HFFc6 (cell line): ENCODE measurements at places on chromosomes 16 and 17.

DNA sequence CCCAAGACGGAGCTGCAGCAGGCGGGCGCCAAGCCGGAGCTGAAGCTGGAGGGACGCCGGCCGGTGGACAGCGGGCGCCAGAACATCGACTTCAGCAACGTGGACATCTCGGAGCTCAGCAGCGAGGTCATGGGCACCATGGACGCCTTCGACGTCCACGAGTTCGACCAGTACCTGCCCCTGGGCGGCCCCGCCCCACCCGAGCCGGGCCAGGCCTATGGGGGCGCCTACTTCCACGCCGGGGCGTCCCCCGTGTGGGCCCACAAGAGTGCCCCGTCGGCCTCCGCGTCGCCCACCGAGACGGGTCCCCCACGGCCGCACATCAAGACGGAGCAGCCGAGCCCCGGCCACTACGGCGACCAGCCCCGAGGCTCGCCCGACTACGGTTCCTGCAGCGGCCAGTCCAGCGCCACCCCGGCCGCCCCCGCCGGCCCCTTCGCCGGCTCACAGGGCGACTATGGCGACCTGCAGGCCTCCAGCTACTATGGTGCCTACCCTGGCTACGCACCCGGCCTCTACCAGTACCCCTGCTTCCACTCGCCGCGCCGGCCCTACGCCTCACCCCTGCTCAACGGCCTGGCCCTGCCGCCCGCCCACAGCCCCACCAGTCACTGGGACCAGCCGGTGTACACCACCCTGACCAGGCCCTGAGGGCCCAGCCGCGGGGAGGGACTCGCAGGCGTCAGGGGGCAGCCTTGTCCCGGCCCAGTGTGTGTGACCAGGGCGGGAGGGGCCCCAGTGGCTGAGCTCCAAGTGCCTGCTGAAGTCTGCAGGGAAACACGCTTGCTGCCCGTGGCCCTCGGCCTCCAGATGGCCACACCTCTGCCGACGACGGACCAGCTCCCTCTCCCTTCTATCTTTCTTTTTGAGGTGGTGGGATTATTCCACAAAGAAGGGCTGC, 3.4 kb downstream of the SOX8 start:
- H3K27ac ChIP-seq = no peak overlapping the region
- H3K27me3 ChIP-seq = peaks cover 14% of the 10 kb centered on the region
- DNase-seq = no peak
- no peaks in the 10 kb centered on the region for H3K4me1 ChIP-seq

GRCh38 chr17:5770441-5771270, 186.3 kb upstream of the NLRP1 start:
- no peak for DNase-seq
- no peak overlapping the region for H3K27ac ChIP-seq
- H3K4me3 ChIP-seq = no peak overlapping the region
- H3K36me3 ChIP-seq = no peaks in the 10 kb centered on the region

- peaks cover under 1% of the 10 kb centered on the region for H3K4me1 ChIP-seq
- peaks cover 5% of the 10 kb centered on the region for H3K27me3 ChIP-seq
- DNase-seq = no peak
- H3K4me3 ChIP-seq = no peak overlapping the region
Observed at GRCh38 chr17:81314398-81315081, 19.4 kb upstream of the SLC38A10 start.

GRCh38 chr17:16407911-16408588, 7.3 kb upstream of the TRPV2 start:
- H3K4me1 ChIP-seq = peaks cover 14% of the 10 kb centered on the region; the same call in 1 of the 2 replicates
- H3K27ac ChIP-seq = no peak overlapping the region
- H3K4me3 ChIP-seq = peak overlapping the region; percentile 52; the same call in 1 of the 2 replicates
- no peaks in the 10 kb centered on the region for H3K36me3 ChIP-seq
- DNase-seq = no peak
- peaks cover 2% of the 10 kb centered on the region; the same call in 1 of the 2 replicates for H3K27me3 ChIP-seq

GRCh38 chr16:82631701-82632685, 5.2 kb downstream of the CDH13 start:
- H3K4me1 ChIP-seq = peaks cover 68% of the 10 kb centered on the region
- no peak for DNase-seq
- H3K27ac ChIP-seq = no peak overlapping the region
- H3K36me3 ChIP-seq = peaks cover 6% of the 10 kb centered on the region; the same call in 1 of the 2 replicates
- peaks cover 3% of the 10 kb centered on the region for H3K27me3 ChIP-seq
- H3K4me3 ChIP-seq = no peak overlapping the region

GRCh38 chr17:69503711-69504110, 89.2 kb downstream of the MAP2K6 start:
- no peaks in the 10 kb centered on the region for H3K27me3 ChIP-seq
- DNase-seq = no peak
- no peak overlapping the region for H3K4me3 ChIP-seq
- H3K4me1 ChIP-seq = peaks cover 5% of the 10 kb centered on the region; the same call in 1 of the 2 replicates
- no peaks in the 10 kb centered on the region for H3K36me3 ChIP-seq

- no peak for DNase-seq
- no peaks in the 10 kb centered on the region for H3K4me1 ChIP-seq
- peak overlapping the region; percentile 8 for H3K27ac ChIP-seq
- no peaks in the 10 kb centered on the region; the same call in 1 of the 2 replicates for H3K36me3 ChIP-seq
Observed at GRCh38 chr17:75135946-75136345, 4.4 kb upstream of the NT5C start.

DNA sequence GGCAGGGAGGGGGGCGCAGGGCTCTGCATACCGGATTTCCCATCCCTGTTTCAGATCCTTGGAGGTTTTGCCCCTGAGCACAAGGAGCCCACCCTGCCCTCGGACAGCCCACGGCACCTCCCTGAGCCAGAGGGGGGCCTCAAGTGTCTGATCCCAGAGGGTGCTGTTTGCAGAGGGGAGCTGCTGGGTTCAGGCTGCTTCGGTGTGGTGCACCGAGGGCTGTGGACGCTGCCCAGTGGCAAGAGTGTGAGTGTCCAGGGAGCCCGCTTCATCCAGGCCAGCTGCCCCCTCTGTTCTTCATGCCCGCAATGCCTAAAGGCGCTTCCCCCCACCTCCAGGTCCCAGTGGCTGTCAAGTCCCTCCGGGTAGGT, 2.5 kb downstream of the TNK1 start:
- no peak overlapping the region for H3K4me3 ChIP-seq
- H3K27ac ChIP-seq = no peak overlapping the region
- H3K27me3 ChIP-seq = peaks cover 18% of the 10 kb centered on the region
- peaks cover 11% of the 10 kb centered on the region for H3K36me3 ChIP-seq

- H3K27ac ChIP-seq = no peak overlapping the region; the same call in 1 of the 2 replicates
- H3K36me3 ChIP-seq = no peaks in the 10 kb centered on the region; the same call in 1 of the 2 replicates
- DNase-seq = no peak
- peaks cover 5% of the 10 kb centered on the region for H3K27me3 ChIP-seq
- no peaks in the 10 kb centered on the region; the same call in 1 of the 2 replicates for H3K4me1 ChIP-seq
Observed at GRCh38 chr17:68184816-68185436, 62.9 kb upstream of the AMZ2 start.

GRCh38 chr17:57784226-57784895, 39.3 kb upstream of the CCDC182 start:
- H3K27ac ChIP-seq = no peak overlapping the region
- peaks cover 26% of the 10 kb centered on the region for H3K27me3 ChIP-seq
- H3K4me3 ChIP-seq = no peak overlapping the region
- no peaks in the 10 kb centered on the region for H3K36me3 ChIP-seq
- H3K4me1 ChIP-seq = no peaks in the 10 kb centered on the region
- DNase-seq = no peak

DNA sequence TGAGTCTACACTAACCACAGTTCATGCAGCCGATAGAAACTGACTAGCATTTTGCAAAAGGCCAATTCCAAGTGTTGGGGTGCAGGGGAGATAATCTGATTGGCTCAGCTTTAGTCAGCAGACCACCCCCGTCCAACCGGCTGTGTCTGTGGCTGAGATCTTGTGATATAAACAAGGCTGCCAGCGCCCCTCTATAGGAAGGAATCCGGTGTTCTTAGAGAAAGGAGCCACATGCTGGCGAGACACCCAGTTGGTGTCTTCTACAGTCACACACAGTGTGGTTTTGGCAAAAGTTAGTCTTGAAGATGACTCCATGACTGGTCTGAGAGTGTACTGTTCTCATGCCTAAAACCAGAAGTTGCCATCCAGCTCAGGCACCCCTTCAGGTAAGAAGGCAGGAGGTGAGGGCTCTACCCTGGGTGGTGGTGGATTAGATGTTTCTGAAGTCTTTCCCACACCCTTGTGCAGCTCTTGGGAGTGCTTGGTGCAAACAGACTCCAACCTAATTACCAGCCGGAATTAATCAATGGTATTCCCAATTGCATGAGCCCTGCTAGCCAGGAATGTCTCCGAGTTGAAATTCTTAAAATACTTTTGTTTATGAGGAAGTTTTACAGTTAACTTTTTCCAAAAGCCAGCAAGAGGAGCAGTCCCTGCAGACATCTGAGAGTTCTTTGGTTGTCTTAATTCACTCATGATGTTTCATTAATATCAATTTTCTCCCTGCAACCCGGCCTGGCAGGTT, 172.3 kb upstream of the IRX6 start:
- no peak overlapping the region for H3K4me3 ChIP-seq
- no peaks in the 10 kb centered on the region for H3K27me3 ChIP-seq
- no peaks in the 10 kb centered on the region for H3K36me3 ChIP-seq
- no peaks in the 10 kb centered on the region for H3K4me1 ChIP-seq
- DNase-seq = no peak

DNA sequence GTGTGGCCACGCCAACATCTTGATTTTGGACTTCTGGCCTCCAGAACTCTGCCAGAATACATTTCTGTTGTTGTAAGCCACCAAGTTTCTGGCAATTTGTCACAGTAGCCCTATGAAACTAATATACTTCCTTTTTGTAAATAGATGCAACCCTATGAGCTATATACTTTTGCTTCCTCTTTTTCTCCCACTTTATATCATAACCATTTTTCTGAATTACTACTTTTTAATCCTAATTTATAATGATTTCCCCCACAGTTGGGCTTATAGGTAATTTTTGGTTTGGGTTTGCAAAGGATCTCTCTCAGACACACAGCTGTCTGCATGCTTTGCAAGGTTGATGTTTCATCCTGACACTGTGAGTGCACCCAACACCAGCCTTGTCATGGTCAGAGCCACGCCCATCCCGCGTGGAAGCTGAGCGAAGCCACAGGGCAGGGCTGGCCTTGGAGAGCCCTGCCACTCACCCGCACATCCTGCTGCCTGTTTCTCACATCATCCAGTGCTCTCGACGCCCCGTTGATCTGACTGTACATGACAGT, 5.8 kb downstream of the TRIM25 start:
- H3K36me3 ChIP-seq = peaks cover 57% of the 10 kb centered on the region
- DNase-seq = no peak
- H3K4me1 ChIP-seq = peaks cover 31% of the 10 kb centered on the region
- H3K4me3 ChIP-seq = no peak overlapping the region
- no peak overlapping the region for H3K27ac ChIP-seq

GRCh38 chr16:84544031-84544773, 39.7 kb upstream of the MEAK7 start:
- H3K27me3 ChIP-seq = peaks cover 2% of the 10 kb centered on the region; the same call in 1 of the 2 replicates
- no peaks in the 10 kb centered on the region for H3K36me3 ChIP-seq
- no peak for DNase-seq

DNA sequence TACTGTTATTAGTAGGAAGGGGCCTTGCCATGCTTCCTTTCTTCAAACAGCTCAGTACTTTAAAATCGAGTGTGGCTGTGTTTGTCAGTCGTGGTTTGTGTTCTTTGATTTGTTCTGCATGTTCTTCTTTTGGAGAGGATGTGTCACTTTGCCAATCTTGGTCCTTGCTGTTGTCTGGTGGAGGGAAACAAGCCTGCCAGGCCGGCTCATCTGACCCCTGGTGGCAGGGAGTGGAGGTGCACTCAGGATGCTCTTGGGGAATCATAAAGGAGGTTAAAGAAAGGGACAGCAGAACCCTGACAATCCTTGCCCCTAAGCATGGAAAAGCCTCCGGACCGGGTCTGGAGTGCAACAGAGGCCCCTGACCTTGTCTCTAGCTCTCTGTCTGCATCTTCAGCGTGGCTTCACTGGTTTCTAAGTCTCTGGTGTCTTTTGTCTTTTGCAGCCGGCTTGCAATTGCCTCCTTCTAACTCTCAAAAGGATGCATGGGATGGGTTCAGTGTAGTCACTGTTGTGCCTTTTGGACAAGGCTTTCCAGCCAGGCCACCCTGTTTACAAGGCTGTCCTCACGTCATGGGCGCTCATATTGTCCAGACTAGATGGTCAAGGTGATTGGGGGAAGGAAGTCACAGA, 135.8 kb downstream of the WWOX start:
- H3K36me3 ChIP-seq = peaks cover 7% of the 10 kb centered on the region
- no peak overlapping the region for H3K4me3 ChIP-seq
- no peak overlapping the region for H3K27ac ChIP-seq
- no peaks in the 10 kb centered on the region for H3K4me1 ChIP-seq

DNA sequence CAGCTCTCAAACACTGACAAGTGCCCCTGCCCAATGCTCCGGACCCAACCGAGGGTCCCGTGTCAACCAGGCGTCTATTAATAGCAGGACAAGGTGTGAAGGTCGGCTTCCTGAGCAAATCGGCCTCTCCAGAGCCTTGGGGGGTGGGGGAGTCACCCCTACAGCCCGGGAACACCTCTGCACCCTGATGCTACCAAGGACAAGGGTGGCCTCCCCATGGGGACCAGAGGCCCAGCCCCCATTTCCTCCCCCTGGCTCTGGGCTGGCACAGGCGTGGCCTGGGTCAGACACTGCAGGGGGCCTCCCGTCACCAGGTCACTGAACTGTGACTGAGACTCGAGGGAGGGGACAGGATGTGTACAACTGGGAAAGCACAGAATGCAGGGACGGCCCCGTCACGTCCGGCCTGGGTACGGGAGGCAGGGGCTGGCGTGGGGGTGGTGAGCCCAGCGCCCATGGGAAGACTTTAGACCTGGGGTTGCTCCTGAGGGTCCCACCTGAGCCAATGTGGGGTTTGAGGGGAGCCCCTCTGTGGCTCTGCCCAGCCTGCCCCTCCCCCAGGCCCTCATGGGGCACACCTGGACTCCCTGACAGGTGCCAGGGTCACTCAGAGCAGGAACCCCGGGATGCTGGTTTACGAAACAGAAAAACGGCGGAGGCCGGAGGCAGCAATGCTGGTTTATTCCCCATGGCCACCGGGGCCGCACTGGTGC, 579 bp upstream of the CYBA start:
- H3K4me3 ChIP-seq = peak overlapping the region; percentile 85
- no peak for DNase-seq
- no peaks in the 10 kb centered on the region for H3K4me1 ChIP-seq
- no peak overlapping the region for H3K27ac ChIP-seq
- H3K27me3 ChIP-seq = no peaks in the 10 kb centered on the region

GRCh38 chr16:1493746-1494094, 560 bp downstream of the TELO2 start:
- H3K4me1 ChIP-seq = peaks cover 15% of the 10 kb centered on the region
- peaks cover 3% of the 10 kb centered on the region; the same call in 1 of the 2 replicates for H3K36me3 ChIP-seq
- H3K27ac ChIP-seq = peak overlapping the region; percentile 80
- H3K27me3 ChIP-seq = no peaks in the 10 kb centered on the region; the same call in 1 of the 2 replicates
- peak overlapping the region; percentile 93 for H3K4me3 ChIP-seq

- H3K4me3 ChIP-seq = no peak overlapping the region
- H3K36me3 ChIP-seq = no peaks in the 10 kb centered on the region
- H3K27ac ChIP-seq = no peak overlapping the region
- H3K27me3 ChIP-seq = peaks cover 28% of the 10 kb centered on the region
Observed at GRCh38 chr16:976389-976931, 5.1 kb upstream of the SOX8 start.

- peaks cover under 1% of the 10 kb centered on the region; the same call in 1 of the 2 replicates for H3K4me1 ChIP-seq
- DNase-seq = no peak
- no peak overlapping the region for H3K27ac ChIP-seq
- H3K27me3 ChIP-seq = peaks cover 1% of the 10 kb centered on the region; the same call in 1 of the 2 replicates
- H3K36me3 ChIP-seq = peaks cover 34% of the 10 kb centered on the region
Observed at GRCh38 chr16:72424757-72425156, 252.8 kb upstream of the PMFBP1 start.

- DNase-seq = no peak
- no peaks in the 10 kb centered on the region for H3K36me3 ChIP-seq
- peaks cover 33% of the 10 kb centered on the region for H3K4me1 ChIP-seq
- peaks cover 3% of the 10 kb centered on the region for H3K27me3 ChIP-seq
Observed at GRCh38 chr16:73418691-73419090, 370.8 kb upstream of the ZFHX3 start.

GRCh38 chr16:58938811-58939210, 204.7 kb upstream of the GOT2 start:
- H3K27me3 ChIP-seq = peaks cover 4% of the 10 kb centered on the region; the same call in 1 of the 2 replicates
- H3K4me3 ChIP-seq = no peak overlapping the region
- H3K4me1 ChIP-seq = no peaks in the 10 kb centered on the region; the same call in 1 of the 2 replicates
- no peaks in the 10 kb centered on the region for H3K36me3 ChIP-seq
